ENCODE measurements at places on chromosomes 7 and 10. TPM values are rescaled to one million over a fixed set of nuclear protein-coding genes. Genes with fewer than 3 reads are reported as not detected.

GRCh38 chr10:118851062-118852035 is 96.6 kb upstream of the CACUL1 start:
- no peak for DNase-seq

GRCh38 chr10:10796774-10797415 is 220.8 kb upstream of the CELF2 start:
- DNase-seq, result no peak

GRCh38 chr10:117830787-117831212 is 215.9 kb downstream of the RAB11FIP2 start:
- no peak for DNase-seq

- DNase-seq, result no peak
Measured at GRCh38 chr7:111841596-111842205, 279.4 kb upstream of the IMMP2L start.

PYROXD2 gene
- 2.0 TPM for total RNA-seq

Measured in RPMI7951 (cell line).